Psoas muscle (tissue), 8 donors: ENCODE measurements at places on chromosomes 13 and 19. TPM values are rescaled to one million over a fixed set of nuclear protein-coding genes. Genes with fewer than 3 reads are reported as not detected.

DNA sequence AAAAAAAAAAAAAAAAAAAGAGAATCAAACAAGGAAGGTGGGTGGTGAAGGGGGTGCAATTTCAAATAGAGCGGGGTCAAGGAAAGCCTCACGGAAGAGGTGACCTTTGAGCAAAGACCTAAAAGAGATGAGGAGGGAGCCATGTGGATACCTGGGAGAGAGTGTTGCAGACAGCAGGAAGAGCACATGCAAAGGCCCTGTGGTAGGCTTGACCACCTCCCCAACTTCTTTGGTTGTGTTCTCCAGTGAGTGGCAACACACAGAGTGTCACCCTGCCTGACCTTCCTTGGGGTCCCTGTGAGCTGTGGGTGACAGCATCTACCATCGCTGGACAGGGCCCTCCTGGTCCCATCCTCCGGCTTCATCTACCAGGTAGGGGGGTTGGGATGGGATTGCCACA, 11.4 kb downstream of the PALM3 start:
- no peak for DNase-seq

- DNase-seq, result no peak
These were observed 52.8 kb downstream of the MYO9B start for GRCh38 chr19:17128403-17128802.

GRCh38 chr19:16739546-16739945, 19.9 kb downstream of the NWD1 start:
- no peak for DNase-seq

DNA sequence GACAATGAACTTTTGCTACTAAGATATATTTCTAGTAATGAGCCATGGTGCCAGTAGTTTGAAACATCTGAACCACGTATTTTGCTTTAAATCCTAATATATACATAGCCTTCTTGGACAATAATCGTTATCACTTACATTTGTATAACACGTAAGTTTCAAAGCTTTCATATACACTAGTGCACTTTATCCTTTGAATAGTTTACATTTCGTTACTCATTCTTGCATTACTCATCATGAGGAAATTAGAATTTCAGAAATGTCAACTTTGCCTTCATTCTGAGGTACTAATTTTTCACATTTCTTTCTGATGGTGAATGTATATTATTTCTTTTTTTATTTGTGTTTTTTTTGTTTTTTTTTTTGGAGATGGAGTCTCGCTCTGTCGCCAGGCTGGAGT, 5.8 kb downstream of the KBTBD7 start:
- DNase-seq, result no peak

DNA sequence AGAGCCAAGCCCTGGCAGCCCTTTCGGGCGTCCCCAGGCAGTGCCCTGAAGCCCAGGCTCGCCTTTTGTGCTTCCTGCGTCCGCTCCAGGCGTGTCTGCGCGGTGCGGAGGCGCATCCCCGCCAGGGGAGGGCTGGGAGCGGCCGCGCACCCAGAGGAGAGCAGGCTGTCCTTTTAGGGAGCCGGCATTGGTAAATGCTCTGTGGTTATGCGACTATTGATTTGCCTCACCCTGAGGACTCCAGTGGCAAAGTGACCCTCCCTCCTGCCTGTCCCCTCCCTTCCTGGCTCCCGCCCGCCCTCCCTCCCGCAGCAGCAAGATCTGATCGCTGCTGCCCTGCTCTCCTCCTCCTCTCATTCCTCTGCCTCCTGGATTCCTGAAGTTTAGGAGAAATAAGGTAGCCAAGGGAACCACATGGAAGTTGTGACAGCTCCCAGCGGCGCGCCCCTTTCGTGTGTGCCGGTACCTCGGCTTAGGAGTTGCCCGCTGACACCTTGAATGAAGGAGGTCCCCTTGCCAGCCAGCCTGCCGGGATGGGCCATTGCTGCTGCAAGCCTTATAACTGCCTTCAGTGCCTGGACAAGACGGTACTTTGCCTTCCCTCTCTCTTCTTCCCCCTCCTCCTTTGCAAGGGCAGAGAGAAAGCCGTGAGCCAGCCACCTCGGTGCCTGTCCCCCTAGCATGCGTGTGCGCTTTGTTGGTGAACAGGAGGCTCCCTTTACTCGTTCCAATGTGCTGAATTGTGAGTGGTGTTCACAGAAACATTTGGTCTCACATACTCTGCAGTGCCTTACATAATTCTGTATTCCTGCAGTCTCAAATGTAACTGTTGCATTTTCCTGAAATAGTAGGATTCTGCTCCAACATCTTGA, 166.9 kb downstream of the SLC7A1 start:
- peak; percentile 52 for DNase-seq

- no peak for DNase-seq
These were observed 317.4 kb downstream of the NALCN start for GRCh38 chr13:101098873-101099272.

DNA sequence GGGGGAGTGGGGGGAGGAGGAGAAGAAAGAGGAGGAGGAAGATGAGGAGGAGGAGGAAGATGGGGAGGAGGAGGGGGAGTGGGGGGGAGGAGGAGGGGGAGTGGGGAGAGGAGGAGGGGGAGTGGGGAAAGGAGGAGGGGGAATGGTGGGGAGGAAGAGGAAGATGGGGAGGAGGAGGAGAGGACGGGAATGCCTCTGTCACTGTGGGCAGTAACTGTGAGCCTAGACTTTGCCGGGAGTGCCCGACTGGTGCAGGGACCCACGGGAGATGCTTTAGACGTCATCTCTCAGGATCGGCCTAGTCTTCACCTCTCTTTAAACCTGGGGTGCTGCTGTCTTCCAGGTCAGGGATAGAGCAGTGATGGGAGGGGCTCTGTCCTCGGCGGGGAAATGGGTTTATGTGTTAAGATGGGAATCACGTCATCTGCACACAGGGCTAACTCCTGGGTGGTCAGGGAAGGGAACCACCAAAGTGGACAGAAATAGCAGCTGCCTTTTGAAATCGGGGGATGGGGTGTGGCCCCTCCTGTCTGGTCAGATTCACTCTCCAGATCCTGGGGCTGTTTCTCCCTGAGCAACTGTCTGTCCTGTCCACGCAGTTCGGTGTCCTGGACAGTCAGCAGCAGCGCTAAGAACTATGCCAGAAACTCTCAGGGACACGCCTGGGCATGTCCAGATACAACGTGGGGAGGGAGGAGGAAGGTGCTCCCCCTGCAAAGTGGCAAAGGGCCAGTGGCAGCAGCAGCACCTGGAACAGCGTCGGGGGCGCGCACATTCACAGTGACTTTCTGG, 26.9 kb downstream of the GAS6 start:
- peak; percentile 79 for DNase-seq

- no peak for DNase-seq
These were observed 150.9 kb downstream of the PDS5B start for GRCh38 chr13:32737111-32737571.

GRCh38 chr13:60646620-60647019, 249.6 kb downstream of the TDRD3 start:
- DNase-seq, result no peak

DNA sequence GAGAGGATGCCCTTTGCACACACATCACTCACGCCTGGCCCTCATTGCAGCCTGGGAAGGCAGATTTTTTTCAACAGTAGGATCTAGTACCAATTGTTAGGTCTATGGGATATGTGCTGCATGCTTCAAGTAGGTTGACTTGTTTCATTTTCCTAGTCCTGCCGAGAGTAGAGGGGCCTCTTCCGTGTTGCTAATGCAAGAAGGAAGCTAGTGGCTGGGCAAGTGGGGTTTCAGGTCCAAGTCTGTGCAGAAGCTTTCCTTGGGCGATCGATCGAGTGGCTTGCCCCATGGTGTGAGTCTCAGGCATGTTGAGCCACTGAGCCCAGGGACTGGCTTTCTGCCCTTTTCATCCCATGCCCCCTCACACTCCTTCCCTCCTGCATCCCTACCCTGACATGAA, 13.7 kb downstream of the ILF3 start:
- DNase-seq, result no peak

GRCh38 chr13:19061278-19061677, 120.3 kb downstream of the TUBA3C start:
- DNase-seq, result no peak

GRCh38 chr13:66528944-66529576, 701.1 kb downstream of the PCDH9 start:
- DNase-seq, result no peak

DNA sequence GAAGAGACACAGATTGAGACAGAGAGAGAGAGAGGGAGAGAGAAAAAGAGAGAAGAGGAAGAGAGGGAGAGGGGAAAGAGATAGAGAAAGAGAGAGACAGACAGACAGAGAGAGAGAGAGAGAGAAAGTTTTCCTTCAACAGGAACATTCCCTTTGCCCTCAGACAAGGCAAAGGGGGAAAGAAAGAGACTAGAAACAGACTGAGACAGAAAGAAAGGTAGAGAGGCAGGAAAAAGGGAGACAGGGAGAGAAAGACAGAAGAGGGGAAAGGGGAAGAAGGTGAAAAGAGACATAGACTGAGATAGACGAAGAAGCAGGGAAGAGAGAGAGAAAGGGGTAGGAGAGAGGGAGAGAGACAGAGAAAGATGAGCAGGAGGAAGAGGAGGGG, 18.5 kb upstream of the ZNF175 start:
- DNase-seq, result no peak

DNA sequence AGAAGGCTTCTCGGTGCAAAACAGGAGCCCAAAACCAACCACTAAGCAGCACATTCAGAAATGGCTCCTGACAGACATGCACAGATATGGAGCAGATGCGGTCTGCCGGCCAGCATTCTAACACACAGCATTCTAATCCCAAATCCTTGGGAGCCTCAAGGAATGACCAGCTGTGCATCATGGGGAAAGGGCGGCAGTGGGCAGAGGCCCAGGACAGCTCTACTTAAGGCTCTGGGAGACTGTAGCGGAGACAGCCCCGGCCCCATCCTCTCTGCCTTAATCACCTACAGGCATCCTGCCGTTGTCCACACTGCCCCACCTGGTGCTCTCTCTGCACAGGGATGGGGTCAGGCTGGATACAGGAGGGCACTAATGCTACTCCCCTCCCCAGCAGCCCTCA, 1016.0 kb downstream of the UQCRFS1 start:
- DNase-seq, result no peak

DNA sequence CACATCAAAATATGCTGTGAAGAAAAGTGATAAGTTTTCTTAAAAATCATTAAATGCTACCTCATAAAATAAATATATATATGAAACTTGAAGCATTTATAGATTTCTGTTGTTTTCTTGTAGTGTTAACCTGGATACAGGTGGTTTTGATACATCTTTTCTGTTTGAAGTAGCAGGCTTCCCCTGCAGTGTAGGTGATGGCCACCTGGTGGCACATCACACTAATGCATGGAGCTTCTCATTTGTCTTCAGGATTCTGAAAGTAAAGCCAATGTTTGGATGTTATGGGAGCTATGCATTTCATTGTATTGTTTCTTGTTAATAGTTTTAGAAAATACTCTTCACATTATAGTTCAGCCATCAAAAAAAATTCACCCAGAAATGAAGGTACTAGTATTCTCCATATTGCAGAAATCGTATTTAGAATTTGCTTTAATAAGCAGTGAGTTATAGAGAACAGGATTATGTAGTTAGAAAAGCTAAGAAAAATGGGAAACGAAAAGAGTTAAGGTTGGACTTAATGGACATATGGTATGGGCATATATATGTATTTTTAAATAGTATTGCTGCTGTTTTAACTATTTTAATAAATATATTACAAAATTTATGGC, 18.7 kb downstream of the GPR180 start:
- DNase-seq, result no peak

GRCh38 chr19:46802152-46802551, 13.8 kb upstream of the SLC1A5 start:
- no peak for DNase-seq

Gene CD209
- total RNA-seq, result 2.9 TPM

Gene PSG7
- not detected for total RNA-seq

Gene MEIS3
- total RNA-seq, result 1.6 TPM

Gene PSG5
- not detected for total RNA-seq

Gene ITGBL1
- 1.9 TPM for total RNA-seq

Gene TNNI3
- total RNA-seq, result 5.0 TPM

Gene CACNA1A
- 0.60 TPM for total RNA-seq
